Stimulated activated CD4-positive, alpha-beta T cell treated with anti-CD3 and anti-CD28 coated beads, Interleukin-15, amount 100 ng/mL, for 1 hour (primary cell): ENCODE measurements at places on chromosomes 1 and 21.

GRCh38 chr1:90133133-90133532 lies 138.2 kb downstream of the ZNF326 start:
- DNase-seq: no peak

DNA sequence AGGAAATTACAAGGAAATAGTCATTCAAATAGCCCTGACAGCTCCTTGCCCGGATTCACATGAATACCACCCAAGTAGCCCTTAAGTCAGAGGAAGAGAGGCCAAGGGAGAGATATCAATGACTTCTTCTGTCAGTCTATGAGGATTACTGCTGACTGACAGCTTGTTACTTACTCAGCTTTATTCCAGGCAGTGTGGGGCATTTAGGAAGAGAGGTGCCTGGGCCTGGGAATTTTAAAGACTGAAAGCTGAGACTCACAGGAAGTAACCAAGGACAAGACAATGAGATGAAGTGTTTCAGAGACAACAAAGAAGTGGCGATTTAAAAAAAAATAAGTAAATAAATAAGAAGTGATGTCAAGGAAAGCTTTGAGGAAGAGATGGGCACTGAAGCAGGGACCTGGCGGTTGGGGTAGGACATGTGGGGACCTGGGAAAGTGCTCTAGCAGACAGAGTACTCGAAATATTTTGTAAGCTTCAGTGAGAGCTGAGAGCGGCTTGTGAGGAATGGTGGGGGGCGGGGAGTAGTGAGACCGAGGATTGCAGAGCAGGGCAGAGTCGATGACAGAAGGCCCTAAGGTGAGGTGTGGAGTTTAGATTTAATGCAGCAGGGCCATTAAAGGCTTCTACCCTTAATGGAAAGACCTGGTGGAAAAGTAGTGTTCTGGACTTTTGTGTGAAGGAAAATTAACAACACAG lies 58.9 kb downstream of the ST3GAL3 start:
- no peak for DNase-seq

DNA sequence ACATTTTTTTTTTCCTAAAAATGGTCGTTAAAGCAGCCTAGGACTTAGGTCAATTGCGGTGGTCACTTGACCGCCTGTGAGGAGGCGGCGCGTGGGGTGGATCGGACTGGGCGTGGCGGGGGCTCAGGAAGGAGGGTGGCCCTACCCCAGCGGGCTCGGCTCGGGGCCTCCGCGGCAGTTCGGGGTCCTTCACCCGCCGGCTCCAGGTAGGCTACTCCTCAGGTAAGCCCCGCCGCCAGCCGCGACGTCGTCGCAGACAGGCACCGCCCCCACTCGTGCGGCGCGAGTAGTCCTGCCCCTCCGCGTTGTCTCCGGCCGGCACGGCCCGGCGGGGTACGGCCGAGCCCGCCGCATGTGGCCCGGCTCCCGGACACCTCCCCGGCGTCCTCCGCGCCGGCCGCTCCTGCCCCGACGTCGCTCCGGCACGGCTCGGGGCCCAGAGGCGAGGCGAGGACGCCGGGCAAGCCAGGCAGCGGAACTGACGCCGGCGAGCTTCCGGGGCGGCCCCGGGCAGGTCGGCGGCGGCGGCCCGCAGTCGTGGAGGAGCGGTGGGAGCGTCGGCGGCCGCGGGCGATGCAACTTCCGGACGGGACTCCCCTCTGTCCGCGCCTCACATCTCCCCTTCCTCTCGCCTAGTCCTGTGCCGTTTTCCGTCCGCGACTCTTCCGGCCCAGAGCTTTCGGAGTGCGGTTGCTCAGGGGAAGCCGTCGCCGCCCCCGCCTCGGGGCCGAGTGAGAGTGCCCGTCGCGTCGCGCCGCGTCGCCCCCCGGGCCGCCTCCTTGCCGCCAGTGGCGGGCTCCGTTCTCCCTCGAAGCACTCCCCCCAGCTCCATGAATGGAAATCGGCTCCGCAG lies at the start of gene AGO3:
Gene AGO3 (plus strand): TSS at position 513 of the 853 bp plus-strand sequence. CDS start 322 bp downstream, at position 835.
- DNase-seq: peak; percentile 81

- DNase-seq: no peak
Observed at GRCh38 chr1:214637722-214638458, 34.9 kb downstream of the CENPF start.

GRCh38 chr1:39789571-39790110 lies 976 bp upstream of the BMP8B start:
- no peak for DNase-seq

DNA sequence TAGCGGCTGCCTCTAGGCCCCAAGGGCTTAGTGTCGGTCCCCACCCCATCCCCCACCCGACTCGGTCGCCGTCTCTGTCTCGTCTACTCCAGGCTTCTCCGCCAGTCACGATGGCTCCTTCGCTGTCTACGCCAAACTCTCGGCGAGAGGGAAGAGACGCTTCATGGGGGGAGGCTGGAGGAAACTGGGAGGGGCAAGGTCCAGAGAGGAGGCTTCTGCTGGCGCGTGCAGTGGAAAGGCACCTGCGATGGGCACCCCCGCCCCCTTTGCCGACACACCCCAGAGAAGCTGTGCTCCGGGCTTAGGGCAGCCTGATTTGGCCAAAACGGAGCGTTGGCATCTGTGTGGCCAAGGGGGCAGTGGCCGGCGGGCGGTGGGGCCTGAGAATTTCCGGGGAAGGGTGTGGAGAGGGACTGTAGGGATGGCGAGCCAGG lies 1.2 kb upstream of the CSMD2 start:
- no peak for DNase-seq

DNA sequence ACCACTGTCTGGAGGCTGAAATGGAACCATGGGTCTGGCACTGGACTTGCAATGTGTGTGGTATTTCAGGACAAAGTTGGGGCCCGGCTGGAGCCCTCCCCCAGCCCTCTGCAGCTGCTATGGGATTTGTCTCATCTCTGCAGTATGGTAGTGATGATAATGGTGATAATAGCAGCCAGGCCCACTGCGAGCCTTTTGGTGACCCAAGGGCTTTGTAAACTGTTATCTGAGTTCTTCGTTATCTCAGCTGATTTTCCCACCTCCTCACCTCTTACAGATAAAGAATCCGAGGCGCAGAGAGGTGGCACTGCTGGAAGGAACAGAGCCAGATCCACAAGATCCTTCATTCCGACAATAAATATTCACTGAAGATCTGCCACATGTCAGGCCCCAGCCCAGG lies 11.7 kb upstream of the WNT4 start:
- DNase-seq: no peak

DNA sequence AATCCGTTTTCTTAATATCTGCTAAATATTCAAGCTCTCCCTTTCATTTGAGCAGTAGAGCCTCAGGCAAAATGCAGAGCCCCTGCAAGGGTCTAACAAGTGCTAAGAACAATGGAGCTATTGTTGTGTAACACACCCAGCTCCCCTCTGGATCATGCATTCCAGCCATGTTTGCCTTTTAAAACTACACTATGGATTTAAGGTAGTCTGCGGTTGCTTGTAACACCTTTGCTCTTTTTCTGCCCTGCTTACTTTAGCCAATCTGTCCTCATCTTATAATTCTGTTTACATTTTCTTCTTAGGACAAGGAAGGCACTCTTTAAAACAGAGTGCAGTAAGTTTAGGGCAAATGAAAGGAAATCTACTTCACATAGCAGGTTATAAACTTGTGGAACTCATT lies 60.0 kb upstream of the C1orf105 start:
- no peak for DNase-seq

DNA sequence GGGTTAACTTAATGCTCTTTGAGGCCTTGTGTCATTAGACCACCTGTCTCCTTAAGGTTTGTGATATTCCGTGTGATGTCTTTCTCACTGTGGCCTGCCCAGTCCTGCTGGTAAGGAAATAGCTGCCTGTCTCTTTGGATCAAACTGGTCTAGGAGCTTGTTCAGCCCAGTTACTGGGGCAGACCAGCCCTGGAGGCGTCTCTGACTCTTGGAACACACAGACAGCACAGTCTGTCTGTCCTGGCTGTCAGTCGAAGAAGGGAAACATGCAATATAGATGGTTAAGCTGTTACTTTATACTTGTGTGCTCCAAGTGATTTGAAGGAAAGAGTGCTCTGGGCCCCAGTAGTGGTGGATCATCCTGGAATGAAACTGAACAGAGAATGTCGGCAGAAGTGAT lies 20.4 kb downstream of the PBX1 start:
- DNase-seq: no peak

GRCh38 chr1:154419620-154420571 lies 14.8 kb downstream of the IL6R start:
- DNase-seq: no peak

DNA sequence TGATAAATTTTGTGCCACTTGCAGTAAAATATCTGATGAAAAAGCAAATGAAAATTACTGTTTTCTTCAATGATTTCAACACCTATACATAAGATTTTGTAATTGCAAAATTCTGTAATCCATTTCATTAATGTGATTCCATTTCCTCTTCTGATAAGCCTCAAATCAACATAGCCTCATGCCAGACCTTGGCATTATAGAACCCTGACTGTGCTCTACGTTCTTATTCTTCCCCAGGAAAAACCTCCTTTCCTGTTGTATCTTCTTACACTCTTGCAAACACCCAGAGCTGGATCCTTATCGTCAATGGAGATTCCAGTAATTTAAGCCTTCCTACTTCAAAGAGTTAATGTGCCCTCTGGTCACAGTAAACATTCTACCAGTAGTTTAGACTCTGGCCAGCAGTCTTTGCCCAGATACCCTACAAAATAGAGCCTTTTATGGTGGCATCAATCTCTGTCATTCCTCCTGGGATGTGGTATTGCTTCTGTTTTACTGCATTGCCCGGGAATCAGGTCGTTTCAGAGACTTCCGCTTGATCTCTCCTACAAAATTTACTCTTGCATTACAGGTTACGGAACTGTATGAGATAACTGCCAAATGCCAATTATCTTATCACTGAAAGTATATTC lies 48.5 kb upstream of the CHRM3 start:
- DNase-seq: no peak
